ENCODE measurements at places on chromosomes 5 and 9.

DNA sequence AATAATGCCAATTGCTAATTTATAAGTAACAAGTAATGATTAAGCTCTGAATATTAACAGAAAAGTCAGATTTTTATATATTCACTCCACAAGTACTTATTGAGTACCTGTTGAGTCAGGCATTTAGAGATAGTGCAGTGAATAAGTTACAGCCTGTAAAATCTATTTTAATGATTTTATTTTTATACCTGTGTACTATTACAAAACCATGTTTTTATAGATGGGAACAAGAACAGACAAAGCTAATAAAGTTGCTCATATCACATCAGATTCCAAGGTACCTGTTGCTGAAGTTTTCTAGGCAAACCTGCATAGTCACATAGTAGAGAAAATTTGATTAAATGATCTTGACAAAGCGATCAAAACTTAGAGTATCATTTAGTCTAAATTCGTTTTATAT lies 623.7 kb downstream of the EFNA5 start:
- DNase-seq = no peak

- DNase-seq = no peak
Measured at GRCh38 chr5:169974121-169974770, 6.0 kb downstream of the INSYN2B start.

- DNase-seq = no peak
Measured at GRCh38 chr9:100595391-100596199, 17.7 kb downstream of the CAVIN4 start.

- DNase-seq = no peak
Measured at GRCh38 chr5:137668637-137669036, 67.3 kb downstream of the KLHL3 start.

DNA sequence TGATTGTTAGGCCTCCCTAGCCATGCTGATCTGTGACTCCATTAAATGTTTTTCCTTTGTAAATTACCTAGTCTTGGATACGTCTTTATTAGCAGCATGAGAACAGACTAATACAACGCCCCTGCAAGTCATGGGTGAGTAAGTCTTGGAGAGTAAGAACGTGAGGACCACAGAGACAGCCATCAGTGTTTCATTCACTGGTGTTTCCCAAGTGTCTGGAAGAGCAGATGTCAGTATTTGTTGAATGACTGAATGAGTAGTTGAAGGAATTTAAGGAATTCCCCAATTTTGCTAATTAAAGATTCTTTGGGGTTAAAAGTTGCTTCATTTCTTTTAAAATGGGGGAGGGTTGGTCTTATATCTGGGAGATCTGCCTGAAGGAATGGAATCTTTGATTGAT lies 178.8 kb downstream of the TRIO start:
- no peak for DNase-seq

DNA sequence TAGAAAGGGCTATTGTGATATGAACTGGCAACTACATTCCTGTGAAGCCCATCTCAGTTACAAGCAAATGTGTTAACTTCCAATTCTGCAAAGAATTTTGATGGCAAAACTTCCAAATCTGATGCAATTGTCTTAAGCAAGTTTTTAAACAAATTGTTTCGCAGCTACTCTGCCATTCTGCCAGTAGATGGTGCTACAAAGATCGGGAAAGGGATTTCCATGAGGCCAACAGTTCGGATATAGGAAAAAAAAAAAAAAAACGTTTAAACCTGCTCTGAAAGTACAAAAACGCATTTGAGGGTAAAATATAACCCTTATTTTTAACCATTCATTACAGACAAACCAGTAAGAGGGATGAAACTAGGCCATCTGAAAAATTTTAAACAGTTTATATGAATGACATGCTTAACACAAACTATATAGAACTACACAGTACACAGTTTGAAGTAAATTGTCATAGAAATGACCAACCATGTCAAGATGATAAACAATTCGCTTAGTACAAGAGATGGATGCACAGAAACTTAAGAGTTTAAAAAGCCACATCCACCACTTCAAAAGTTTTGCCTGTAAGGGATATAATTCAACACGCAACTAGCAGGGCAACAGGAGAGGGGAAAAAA lies 2.2 kb downstream of the HNRNPA0 start:
- DNase-seq = no peak

DNA sequence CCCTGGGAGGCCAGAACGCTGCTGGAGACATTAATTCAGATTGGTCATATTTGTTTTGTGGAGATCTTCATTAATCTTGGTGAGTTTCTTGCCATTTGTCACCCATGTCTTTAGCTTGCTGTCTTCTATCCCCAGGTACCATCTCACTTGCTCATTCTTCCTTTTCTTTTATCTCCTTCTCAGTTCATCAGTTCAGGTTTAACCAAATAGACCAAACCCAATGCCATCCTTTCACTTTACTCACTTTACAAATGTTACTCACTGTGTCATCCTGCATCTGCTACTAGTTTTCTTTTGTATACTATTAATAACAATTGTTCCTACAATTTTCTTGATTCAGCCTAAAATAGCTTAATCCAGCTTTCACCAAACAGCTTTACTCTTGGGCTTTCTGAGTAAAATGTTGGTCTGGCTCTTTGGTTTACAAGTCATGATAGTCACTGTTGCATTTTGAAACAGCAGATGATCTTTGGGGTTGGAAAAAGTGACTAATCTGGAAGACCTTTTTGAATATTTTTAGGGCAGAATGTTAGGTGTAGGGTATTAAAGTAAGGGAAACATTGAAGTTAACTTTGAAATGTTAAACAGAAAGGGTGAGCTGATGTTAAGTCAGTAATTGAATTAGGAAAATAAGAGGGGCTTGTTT lies 246.9 kb downstream of the ZSWIM6 start:
- DNase-seq = no peak

- no peak for DNase-seq
Measured at GRCh38 chr5:115190388-115190787, 20.7 kb upstream of the TRIM36 start.

DNA sequence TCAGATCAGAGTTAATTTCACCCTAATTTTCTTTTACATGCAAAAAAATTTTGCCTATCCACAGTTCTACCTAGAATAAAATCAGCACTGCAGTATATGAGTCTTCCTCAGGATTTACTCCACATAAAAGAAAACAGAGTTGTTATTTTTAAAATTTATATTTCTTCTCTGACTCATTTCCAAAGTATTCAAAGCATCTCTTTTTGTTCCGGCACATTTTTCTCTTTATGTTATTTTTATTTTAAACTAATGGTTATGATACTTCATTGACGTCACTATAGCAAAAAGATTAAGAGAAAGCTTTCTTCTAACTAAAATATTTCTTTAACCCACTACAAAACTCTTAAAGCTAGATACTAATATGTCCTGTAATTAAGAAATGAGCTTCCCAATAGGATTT lies 590.4 kb downstream of the PRELID2 start:
- no peak for DNase-seq

- no peak for DNase-seq
Measured at GRCh38 chr5:60349891-60350415, 350.0 kb downstream of the DEPDC1B start.

DNA sequence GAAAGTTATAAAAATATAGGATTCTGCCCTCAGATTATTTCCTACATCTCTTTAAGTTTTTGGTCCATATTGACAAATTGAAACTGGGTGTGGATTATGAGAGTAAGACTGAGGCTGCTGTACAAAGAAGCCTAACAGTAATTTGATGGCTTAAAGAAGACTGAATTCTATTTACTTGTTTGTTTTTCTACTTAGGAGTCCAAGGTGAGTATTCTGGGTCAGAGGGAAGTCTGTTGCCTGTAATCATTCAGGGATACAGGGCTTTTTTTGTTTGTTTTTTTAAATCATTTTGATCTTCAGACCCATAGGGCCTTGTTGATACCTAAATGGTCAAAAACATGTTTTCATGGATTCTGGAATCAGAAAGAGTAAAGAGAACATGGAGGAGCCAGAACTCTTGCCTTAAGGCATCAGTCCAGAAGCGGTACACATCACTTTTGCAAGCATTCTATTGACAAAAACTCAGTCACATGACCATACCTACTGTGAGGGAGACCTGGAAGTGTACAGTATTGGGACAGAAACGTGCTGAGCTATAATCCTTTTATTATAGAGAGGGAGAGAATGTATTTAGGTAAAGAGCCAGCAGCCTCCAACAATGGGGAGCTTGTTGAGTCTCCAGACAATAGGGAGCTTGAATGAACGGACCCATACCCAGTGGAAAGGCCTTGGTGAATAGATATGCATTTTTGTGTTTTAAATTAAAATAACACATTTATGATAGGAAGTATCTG lies 102.7 kb downstream of the LRRC70 start:
- DNase-seq = no peak

DNA sequence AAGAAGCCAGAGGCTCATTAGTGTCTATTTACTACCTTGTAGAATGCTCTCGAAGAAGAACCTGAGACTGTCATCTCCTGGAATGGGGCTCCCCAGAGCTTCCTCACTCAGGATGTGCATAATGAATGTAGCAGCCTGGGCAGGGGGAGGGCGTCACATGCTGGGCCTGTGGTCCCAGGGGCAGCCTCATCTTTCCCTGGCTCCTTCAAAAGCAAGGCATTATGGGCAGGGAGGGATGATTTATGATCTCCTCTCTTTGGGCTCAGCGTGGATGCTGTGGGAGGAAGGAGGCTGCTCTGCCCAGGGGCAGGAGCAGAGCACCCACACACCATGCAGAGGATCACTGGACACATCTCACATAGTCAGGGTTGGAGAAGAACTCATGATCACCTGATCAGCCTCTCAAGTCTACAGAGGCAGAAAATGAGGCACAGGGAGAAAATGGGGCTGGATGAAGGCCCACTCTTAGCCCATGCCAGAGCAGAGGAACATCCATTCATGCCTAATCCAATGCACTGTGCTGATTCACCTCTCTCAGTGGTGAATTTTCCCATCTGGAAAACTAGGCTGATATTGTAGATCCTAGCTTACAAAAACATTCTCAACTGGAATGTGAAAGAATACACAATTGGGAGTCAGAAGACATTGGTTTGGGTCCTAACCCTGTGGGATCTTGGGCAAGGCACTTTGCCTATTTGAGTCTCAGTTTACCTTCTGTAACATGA lies 173.7 kb downstream of the CARTPT start:
- DNase-seq = no peak

DNA sequence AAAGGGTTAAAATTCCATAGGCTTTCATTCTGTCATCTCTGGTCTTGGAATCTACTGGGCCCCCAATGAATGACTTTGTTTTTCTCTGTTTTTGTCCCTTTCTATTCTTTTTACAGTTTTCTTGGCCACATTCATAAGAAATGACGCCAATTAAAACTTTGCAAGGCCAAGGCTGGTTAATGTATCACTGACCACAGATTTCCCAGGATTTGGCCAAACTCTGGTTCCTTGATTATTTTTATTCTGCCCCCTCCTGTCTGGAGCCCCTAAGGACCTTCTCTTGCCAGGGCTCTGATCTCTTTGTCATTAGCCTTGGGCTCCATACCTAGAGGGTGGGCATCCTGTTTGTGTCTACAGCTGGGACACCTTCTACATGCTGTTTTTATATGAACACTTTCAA lies 388.9 kb upstream of the PAPPA start:
- DNase-seq = no peak

DNA sequence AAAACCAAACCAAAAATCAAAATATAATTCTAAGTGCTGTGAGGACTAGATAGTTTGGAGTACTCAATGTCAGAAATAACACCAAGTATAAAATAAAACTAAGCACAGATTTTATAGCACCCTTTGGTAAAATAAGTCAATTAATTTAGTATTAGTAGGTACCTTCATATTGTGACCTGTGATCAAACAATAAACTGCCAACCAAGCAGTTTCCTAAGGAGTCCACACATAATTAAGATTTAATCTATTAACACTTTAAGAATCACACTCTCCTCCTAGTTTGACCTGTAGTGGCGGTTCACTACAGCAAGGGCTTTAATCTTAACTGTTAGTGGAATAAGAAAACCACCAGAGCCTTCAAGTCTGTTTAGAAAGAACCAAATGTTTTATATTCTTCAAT lies 2.8 kb downstream of the HNRNPK start:
- no peak for DNase-seq

GRCh38 chr9:114301798-114302565 lies 20.9 kb upstream of the ORM1 start:
- DNase-seq = no peak

DNA sequence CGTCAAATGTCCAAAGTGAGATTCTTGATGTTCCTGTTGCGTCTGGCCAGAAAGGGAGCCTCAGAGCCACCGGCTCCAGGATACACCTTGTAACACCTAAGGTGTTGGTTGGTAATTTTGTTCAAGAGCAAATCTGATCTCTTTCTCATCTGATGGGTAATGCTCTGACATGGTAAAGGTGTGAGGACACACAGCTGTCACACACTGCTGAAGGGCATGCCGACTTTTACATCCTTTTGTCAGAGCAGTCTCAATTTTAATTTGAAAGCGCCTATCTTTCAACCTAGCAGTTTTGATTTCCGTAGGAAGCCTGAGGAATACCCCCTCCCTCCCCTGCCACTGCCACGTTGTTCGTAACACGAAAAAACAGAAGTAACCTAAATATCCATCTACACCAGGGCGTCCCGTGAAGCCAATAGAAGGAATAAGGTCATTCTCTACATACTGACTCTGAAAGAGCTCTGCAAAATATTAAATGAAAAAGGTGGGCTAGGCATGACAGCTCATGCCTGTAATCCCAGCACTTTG lies 57.4 kb downstream of the TSTD2 start:
- no peak for DNase-seq

- no peak for DNase-seq
Measured at GRCh38 chr5:172920447-172920849, 38.8 kb upstream of the RPL26L1 start.

- no peak for DNase-seq
Measured at GRCh38 chr5:173304591-173304988, 23.6 kb downstream of the STC2 start.

DNA sequence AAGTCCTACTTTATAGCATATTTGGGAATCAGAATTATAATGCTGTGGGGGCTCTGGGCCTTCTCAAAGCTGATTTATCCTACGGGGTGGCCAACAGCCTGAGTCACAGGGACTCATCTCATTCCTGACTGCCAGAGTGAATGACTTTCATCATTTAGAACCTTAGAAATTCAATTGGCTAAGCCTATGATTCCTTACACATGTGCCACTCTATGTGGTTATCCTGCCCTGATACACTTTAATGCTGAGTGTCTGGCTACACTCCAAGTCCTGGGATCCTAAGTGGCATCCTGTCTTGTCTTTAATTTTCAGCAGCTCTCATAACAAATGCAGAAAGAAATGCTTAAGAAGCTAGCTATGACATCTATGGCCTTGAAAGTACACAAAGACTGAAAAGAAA lies 75.2 kb upstream of the FREM1 start:
- DNase-seq = no peak

GRCh38 chr5:59587489-59588337 lies 305.8 kb downstream of the PDE4D start:
- DNase-seq = peak; percentile 19

DNA sequence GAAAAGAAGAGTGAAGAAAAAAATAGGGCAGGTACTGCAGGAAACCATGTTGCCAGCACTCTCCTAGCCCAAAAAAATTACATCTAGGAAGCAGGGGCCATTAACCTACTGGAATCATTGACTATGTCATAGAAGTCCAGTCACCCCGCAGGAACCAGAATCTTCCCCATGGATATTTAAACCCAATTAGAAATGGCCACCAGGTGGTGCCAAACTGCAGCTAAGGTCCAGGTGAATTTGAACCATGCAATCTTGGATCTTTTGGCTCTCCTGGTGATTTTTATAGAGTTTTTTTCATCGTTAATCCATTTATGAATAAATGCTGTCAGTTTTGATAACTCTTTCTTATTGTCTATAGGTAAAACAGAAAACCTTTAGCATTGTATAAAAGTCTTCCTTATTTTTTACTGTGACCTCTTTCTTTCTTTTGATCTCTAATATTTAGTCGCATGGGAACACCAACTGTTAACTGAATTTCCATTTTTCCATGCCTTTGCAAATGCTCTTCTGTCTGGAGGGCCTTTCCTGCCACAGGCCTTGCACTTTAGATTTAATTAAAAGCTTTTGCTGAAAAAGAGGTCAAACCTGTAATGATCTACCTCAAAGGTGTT lies 147.5 kb upstream of the FGF10 start:
- no peak for DNase-seq
